ENCODE measurements at places on chromosomes 6 and 20. TPM values are rescaled to one million over a fixed set of nuclear protein-coding genes. Genes with fewer than 3 reads are reported as not detected.

Gene SLC12A5
- polyA plus RNA-seq: not detected

Gene SLC22A2
- polyA plus RNA-seq: not detected

Gene LHFPL5
- polyA plus RNA-seq: not detected

Gene HIVEP1
- 11.3 TPM for polyA plus RNA-seq

Gene PPP1R14C
- polyA plus RNA-seq: not detected

Gene PPARD
- polyA plus RNA-seq: 36.7 TPM

Gene TP53TG5
- polyA plus RNA-seq: not detected
